Endothelial cell of umbilical vein (primary cell): ENCODE measurements at places on chromosomes 3 and 15.
A peak's percentile ranks its signal among the peaks of the same experiment; 100 is the strongest.

GRCh38 chr15:77592758-77593157, 40.0 kb downstream of the LINGO1 start:
- no peak for DNase-seq

- no peak for DNase-seq
Observed at GRCh38 chr15:51341366-51342226, at the start of gene GLDN. Gene GLDN (plus strand): TSS chr15:51341655. CDS start chr15:51341685, 30 bp downstream.

DNA sequence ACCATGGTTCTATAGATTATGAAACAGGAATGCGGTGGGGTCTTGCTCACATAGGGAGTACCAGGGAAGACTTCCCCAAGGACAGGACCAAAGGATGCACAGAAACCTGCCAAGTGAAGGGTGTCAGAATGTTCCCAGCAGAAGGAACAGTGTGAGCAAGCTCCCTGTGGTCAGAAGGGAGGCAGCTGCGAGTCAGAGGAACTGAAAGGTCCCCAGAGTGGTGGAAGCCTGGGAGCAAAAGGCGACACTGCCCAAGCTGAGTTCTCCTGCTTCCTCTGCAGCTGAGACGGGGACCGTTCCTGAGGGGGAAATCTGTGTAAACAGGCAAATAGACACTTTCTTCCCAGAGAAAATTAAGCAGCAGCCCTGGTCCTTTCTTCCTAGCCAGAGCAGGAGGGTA, 14.2 kb upstream of the SLC6A6 start:
- no peak for DNase-seq

- DNase-seq: no peak
Observed at GRCh38 chr3:116020495-116020894, 397.2 kb downstream of the GAP43 start.

- DNase-seq: peak; percentile 55
Observed at GRCh38 chr3:196639483-196640296, at the start of gene NRROS. Gene NRROS (plus strand): TSS chr3:196639694. CDS start chr3:196654540, 14,846 bp downstream.

DNA sequence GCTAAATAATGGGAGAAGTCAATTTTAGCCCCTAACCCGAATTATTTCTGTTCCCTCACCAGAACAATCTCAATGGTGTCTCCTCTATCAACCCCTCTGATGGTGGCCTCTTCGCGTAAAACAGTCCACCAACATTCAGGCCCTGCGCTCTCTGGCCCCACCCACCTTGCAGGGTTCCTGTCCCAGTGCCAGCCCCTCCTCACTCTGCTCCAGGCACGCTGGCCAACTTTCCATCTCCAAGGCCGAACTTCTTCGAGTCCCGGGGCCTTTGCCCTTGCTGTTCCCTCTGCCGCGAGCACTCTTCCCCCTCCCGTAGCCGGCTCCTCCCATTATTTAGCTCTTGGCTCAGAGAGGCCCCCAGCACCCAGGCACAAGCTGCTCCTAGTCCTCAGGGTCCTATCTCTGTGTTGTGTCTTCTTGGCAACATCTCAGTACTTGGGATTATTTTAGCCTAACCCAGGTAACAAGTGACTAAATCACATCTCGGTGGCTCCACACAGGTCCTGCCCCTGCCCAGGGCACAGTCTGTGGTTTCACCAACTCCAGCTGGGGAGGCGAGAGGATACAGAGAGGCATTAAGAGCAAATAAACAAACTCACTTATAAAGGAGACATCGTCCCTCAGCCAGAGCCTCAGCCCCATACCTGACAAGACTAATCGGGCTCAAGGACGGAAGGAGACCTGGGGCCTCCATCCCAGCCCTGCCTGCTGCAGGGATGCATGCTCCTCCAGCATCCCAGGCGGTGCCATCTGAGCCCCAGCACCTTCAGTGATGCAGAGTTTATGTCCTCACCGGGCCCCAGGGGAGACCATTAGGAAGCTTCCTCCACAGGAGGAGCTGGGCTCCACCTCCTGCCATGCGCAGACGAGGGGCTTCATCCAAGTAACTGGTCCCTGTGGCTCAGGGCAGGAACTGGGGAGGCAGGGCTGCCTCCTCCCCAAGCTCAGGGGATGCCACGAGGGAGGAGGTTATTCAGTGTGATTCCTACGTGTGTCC, 19.7 kb upstream of the IQSEC1 start:
- no peak for DNase-seq

GRCh38 chr3:128945041-128945877, 48.6 kb downstream of the CFAP92 start:
- DNase-seq: no peak

- DNase-seq: no peak
Observed at GRCh38 chr3:2896308-2896939, 213.8 kb downstream of the IL5RA start.

- no peak for DNase-seq
Observed at GRCh38 chr3:115549071-115549470, 74.2 kb upstream of the GAP43 start.

- DNase-seq: no peak
Observed at GRCh38 chr3:36595511-36595910, 168.8 kb downstream of the DCLK3 start.

GRCh38 chr3:144187531-144188210, 216.0 kb downstream of the DIPK2A start:
- DNase-seq: no peak

DNA sequence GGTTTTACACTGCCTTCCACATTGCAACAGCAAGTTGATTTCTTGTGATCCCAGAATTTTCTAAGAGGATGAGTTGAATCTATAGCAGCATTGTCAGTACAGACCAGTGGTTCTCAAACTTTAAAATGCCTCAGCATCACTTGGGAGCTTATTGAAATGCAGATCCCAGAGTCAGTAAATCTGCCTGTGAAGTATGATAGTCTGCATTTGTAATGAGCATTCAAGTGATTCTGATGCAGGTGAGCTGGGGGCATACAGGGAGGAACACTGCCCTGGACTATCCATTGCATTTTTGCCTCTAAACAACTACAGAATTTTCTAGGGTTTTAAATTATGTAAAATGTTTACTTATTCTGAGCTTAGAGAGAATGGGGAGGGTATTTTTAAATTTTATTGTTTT, 27.5 kb upstream of the PAQR5 start:
- DNase-seq: no peak

- no peak for DNase-seq
Observed at GRCh38 chr3:41920406-41920965, 41.4 kb downstream of the ULK4 start.

- no peak for DNase-seq
Observed at GRCh38 chr15:77201665-77202064, 130.8 kb upstream of the TSPAN3 start.

GRCh38 chr3:126392246-126392645, 2.5 kb upstream of the CFAP100 start:
- no peak for DNase-seq

- DNase-seq: peak; percentile 43
Observed at GRCh38 chr3:177350121-177350520, 152.8 kb upstream of the TBL1XR1 start.

DNA sequence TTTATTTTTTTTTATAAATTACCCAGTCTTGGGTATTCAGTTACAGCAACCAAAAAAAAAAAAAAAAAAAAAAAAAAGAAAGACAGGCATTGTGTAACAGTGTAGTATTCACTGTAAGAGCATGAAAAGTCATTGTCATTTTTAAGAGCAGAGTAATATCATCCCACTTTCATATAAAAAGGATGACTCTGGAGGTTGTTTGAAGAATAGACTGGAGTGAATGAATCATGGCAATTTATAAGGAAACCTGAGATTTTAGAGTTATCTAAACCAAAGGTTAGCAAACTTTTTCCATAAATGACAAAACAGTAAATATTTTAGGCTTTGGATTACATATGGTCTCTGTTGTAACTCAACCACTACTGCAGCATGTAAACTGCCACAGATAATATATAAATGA, 794.9 kb downstream of the NTRK3 start:
- no peak for DNase-seq

DNA sequence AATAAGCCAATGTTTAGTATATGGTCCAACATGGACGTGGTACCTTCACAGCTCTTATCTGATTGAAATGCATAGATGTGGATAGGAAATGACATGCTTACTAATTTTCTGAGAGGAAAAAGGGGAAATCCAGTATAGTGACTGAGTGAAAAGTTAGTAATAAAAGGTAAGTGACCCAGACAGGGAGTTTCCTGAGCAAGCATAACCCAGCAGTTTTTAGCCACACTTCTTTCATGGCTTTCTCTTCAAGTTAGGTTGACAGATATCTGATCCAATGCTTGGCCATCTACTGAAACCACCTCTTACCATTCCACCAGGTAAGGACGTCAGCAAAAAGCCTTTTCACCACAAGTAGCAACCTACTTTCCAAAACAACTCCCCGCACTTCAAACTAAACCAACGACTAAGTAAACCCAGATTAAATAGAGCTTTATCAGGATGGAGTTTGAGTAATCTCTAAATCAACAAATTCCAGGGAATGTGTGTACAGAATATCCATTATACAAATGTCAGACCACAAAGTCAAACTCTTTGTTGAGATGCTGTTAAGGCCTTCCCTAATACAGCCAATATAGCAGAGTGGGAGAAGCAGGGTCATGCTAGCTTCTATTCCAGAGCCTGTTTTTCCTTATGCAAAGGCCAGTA, 329.7 kb downstream of the RORA start:
- no peak for DNase-seq

DNA sequence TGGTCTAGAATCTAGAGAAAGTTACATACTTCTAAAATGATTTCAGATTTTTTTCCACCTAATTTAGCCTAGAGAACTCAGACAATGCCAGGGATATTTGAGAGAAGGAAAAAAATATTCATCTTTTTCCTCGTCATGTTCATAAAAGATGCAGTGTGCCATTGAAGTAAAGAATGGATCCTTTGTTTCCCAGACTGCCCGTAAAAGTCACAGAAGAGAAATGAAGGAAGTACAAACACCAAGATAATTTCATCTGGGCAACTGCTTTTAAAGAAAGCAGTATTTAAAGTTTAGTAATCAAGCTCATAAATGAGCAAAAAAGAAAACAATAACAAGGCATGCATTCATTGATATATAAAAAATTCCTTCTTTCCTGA, 47.2 kb downstream of the TTC23 start:
- no peak for DNase-seq

- DNase-seq: no peak
Observed at GRCh38 chr3:174276826-174277225, 582.3 kb upstream of the NAALADL2 start.

GRCh38 chr3:36011791-36012190, 368.5 kb upstream of the STAC start:
- no peak for DNase-seq
